ENCODE measurements at places on chromosomes 6 and 20.

GRCh38 chr6:137305691-137306090 is 86.5 kb upstream of the IFNGR1 start:
- no peak for DNase-seq

GRCh38 chr6:37531437-37532036 is 31.8 kb upstream of the CCDC167 start:
- no peak for DNase-seq

DNA sequence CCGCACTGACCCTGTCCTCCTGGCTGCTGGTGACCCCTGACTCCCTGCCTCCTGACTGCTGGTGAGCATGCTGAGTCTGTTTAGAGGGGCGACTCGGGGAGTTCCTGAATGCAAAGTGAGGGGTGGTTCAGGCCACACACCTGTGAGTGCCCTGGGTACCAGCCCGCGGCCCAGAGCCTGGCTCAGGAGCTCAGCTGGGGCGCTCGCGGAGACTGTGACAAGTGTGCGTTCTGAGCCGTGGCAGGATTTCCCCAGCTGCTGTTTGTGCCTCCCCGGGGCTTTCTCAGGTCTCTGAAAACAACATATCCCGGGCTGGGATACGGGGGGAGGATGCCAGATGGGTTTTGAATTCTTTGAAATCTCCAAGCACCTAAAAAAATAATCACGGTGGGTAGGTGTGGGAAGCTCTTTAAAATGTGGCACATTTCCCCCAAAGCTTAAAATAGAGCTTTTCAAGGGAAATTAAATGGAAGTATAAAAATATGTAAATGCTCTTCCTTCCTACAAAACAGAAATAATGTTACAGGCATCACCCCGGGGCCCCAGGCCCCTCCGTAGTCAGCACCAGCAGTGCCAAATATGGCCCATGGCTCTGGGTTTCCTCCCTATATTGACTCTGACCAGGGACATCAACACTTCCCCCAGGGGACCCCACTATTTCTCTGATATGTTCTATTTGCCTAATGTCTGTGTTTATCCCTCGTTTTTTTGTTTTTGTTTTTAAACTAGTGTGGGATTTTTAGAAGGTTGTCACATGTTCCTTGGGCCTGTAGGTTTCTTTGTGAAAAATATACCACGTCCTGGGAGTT is 49.9 kb upstream of the TAGAP start:
- DNase-seq: peak; percentile 61

DNA sequence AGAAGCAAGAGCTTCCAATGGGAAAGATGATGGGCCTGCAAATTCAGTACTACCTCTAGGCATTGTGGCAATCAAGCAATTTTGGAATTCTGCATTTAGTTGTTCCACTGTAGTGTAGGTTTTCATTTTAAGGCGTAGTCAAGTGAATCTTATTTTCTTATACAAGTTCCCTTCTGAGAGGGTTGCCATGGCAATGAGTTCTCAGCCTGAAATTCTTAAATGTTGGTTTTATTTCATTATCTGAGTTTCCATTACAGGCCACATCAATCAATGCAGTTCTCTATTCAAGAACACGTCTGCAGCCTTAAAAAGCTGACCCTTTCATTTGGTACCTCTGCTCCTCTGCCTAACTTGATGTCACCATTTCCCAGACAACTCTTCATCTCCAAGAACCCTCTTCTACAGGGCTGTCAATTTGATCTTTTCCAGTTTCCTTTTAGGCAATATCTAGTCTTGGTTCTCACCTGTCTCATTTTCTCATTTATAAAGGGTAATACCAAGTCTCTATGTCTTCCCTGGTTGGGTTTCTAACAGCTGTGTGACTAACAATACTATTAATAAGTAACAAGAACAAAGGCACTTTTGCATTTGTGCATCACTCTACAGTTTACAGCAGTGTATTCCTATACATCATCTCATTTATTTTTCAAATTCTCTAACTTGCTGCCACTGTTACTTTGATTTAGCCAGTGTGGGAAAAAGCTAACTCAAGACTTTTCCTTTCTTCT is 898.2 kb upstream of the FLRT3 start:
- no peak for DNase-seq

GRCh38 chr6:170200458-170200891 is 90.4 kb downstream of the DLL1 start:
- DNase-seq: peak; percentile 3

GRCh38 chr6:145886228-145886956 is 71.8 kb upstream of the FBXO30 start:
- no peak for DNase-seq

GRCh38 chr6:90227213-90227612 is 69.4 kb downstream of the BACH2 start:
- DNase-seq: no peak

DNA sequence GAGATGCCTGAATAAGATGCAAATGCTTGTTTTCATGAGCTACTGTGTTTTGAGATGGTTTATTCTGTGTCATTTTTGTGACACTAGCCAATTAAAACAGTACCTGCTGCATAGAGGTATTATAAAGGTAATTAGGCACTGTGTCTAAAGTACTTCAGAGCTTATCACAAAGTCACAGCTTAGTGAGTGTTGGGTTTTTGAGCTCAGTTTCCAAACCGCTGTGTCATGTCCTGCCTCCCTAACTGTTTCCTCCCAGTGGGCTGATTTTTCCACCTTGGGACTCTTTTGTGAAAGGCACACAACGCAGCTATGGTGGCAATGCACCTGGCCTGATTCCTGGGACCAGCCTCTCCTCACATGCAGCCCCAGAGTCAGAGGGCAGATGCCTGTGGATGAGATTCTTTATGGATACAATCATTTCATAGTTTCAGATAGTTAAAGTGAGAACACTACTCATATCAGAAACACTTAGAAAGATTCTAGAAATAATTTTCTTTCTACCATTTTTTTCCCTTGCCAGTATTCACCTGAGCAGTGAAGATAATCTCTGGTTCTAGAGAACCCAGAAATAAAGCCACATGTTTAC is 41.3 kb upstream of the TAGAP start:
- no peak for DNase-seq

DNA sequence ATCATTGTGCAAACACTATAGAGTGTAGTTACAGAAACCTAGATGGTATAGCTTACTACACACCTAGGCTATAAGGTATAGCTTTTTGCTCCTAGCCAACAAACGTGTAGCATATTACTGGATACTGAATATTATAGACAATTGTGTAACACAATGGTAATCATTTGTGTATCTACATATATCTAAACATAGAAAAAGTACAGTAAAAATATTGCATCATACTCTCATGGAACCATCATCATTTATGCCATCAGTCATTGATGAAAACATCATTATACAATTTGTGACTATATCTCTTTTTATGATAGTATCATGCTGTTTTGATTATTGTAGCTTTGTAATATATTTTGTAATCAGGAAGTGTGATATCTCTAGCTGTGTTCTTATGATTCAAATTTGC is 21.0 kb upstream of the HCRTR2 start:
- no peak for DNase-seq

GRCh38 chr6:37725957-37726356 is 28.3 kb upstream of the MDGA1 start:
- no peak for DNase-seq

DNA sequence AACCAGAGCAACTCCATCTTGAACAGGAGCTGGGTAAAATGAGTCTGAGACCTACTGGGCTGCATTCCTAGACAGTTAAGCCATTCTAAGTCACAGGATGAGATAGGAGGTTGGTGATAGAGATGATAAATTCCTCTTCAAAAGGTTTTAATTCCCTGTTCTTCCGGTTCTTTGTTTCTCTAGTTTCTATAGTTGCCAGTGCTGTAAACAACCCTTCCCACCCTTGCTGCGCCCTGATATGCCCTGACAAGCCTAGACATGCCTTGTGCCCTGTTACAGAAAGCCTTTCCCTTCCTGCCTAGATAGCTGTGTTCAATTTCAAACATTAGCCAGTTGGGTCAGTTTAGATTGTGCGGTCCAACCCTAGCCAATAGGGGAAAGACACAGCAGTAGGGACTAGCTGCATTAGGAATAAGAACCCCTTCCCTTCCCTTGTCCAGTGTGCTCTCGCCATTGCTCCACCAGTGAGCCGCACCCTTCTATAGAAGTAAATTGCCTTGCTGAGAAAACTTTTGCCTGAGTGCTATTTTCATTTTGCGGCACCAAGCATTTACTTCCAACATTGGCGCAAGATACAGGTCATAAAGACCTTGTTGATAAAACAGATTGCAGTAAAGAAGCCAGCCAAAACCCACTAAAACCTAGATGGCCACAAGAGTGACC is 52.5 kb upstream of the CCN2 start:
- DNase-seq: no peak

- peak; percentile 83 for DNase-seq
Observed at GRCh38 chr6:122995921-122996793, at the start of gene CLVS2. CLVS2 (plus strand) TSS chr6:122996235; CDS start chr6:122997778, 1,543 bp downstream.

GRCh38 chr6:154319231-154319858 is 37.3 kb downstream of the IPCEF1 start:
- DNase-seq: no peak

DNA sequence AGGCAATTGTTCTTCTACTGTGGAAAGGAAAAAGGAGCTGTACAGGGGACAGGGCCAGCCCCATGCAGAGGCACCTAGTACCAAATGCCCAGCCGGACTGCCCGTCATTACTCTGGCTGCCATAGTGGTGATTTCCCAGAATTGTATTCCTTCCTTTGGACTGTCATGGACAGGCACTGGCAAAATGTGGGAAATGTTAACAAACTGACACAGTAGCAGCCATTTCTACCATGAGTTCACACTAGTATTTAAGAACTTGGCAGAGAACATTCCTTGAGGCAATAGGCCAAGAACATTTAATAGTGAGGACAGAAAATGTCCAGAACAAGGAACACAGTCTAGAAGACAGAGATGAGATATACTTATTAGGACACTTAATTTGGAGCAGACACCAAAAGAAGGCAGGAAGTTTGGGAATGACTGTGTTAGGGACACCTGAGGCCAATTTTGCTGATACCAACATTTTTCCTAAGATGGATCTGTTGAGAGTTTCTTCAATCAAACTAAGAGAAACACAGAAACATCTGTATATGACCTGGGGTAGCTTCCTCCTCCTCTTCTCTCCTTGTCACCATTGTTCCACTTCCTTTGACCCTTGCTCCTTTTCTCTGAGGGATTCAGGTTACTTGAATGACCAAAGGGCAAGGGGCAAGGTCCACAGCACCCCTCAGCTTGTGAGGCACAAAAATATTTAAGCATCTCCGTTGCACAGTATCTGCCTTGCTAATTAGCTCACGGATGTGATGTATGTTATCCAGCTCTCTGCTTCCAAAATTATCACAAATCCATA is 14.9 kb downstream of the ADTRP start:
- DNase-seq: no peak

DNA sequence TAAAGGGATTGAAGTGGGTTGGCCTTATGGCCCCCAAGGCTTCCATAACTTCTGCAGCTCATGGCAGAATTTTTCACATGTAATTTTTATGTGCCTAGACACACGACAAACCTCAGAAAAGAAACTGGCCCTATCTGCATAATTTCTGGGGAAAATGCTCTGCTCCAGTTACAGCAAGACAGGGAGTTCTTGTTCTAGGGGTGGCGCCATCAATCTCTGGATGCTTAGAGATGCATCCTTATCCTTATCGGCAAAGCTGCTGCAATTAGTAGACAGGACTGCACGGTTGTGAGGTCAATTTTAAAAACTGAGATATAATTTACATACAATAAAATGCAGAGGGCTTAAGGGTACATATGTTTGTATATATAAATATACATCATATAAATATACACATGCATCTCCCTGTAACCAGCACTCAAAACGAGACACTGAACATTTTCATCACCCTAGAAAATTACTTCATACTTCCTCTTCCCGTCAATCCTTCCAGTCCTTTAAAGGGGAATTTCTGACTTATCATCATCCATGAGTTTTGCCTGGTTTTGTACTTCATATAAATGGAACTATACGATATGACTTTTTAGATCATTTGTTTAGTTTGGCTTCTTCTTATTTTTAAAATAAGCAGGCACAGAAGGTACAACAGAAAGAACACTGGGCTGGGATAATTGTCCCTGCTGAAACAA is 10.2 kb downstream of the ELMO2 start:
- no peak for DNase-seq

- no peak for DNase-seq
Observed at GRCh38 chr6:123687864-123688263, 51.1 kb upstream of the TRDN start.

DNA sequence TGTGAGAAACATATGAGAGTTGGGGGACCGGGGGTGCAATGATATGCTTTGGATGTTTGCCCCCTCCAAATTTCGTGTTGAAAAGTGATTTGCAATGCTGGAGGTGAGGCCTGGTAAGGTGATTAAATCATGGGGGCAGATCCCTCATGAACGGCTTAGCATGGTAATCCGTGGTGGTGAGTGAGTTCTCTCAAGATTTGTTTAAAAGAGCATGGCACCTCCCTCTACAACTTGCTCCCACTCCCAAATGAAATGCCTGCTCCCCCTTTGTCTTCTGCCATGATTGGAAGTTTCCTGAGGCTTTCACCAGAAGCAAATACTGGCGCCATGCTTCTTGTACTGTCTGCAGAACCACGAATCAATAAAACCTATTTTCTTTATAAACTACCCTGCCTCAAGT is 2.5 kb downstream of the DEK start:
- peak; percentile 36 for DNase-seq

DNA sequence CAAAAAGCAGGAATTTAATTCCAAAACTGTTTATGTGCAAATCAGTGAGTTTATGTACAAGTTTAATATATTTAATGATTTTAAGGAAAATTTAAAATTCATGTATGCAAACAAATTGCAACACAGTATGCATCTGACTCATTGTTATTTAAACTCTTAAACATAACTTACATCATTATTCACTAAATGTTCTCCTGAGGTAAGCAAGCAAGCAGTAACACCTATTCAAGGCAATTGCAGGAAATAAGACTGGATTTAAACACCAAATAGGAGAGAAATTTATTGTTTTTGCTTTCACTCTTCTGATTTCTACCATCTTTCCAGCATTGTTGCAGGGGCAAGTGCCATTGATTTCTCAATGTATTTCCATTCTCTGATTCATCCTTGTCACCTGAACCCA is 239.5 kb downstream of the TFAP2A start:
- no peak for DNase-seq

- DNase-seq: no peak
Observed at GRCh38 chr6:5423251-5423650, 161.9 kb downstream of the FARS2 start.

DNA sequence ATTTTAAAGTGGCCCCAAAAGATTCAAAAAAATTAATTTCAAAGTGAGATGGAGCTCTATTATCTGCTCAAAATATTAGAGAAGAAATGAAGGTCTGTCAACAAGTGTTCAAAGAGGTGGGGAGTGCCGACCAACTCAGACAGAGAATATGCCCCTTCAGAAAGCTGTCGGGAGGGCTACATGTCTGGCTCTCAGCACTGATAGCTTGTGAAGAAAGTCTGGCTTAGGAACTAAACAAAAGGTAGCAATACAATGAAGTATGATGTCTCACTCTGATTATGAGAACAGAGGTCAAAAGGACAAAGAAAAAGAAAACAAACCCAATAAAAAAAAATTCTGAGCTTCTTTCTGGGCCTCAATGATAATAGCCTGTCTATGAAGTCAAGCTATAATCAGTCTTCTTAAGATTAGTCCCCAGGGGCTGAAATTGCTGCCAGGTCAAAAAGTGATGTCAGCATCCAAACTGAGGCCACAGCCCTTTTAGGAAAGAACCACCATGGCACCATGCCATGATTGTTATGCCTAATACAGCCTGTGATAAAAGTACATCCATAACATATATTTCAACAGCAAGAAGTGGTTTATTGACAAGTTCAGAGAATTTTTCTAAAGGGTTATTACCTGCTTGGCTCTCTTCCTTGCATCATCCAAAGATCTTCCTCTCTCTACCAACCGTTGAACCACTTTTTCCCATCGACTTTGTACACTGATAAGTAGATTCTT is 150.9 kb downstream of the DST start:
- no peak for DNase-seq

- DNase-seq: no peak
Observed at GRCh38 chr20:44405257-44405656, 49.8 kb downstream of the HNF4A start.
